Smooth muscle cell of trachea (primary cell): ENCODE measurements at places on chromosomes 3 and 15. TPM values are rescaled to one million over a fixed set of nuclear protein-coding genes. Genes with fewer than 3 reads are reported as not detected.

Gene LRTM1
- not detected in 2 replicates for total RNA-seq

Gene CLDN16
- total RNA-seq, result not detected in 2 replicates

Gene LRRC31
- not detected in 2 replicates for total RNA-seq

Gene CELF6
- 0.15 and 0.17 TPM in 2 replicates for total RNA-seq

Gene ATP10A
- 3.5 and 5.8 TPM in 2 replicates for total RNA-seq

Gene SCN5A
- 0.29 and 1.2 TPM in 2 replicates for total RNA-seq

Gene PIGZ
- 2.8 and 3.6 TPM in 2 replicates for total RNA-seq

Gene SLC15A2
- under 0.01 and 0.50 TPM in 2 replicates for total RNA-seq

Gene RBPMS2
- not detected in 2 replicates for total RNA-seq

Gene ZNF80
- not detected in 2 replicates for total RNA-seq

Gene CPEB1
- 36.7 and 42.7 TPM in 2 replicates for total RNA-seq

Gene GADL1
- total RNA-seq, result 0.33 and 1.3 TPM in 2 replicates

Gene SYNPR
- total RNA-seq, result not detected in 2 replicates

Gene C3orf20
- under 0.01 TPM in 1 of 2 replicates, not detected in the other for total RNA-seq

Gene MKRN3
- 1.3 and 3.0 TPM in 2 replicates for total RNA-seq

Gene EBLN2
- 2.3 and 6.1 TPM in 2 replicates for total RNA-seq

Gene GRM2
- 0.15 and 0.17 TPM in 2 replicates for total RNA-seq

Gene MYNN
- total RNA-seq, result 21.0 and 28.2 TPM in 2 replicates

Gene SLC24A5
- total RNA-seq, result not detected in 2 replicates

Gene PDZRN3
- total RNA-seq, result 51.2 and 78.2 TPM in 2 replicates

Gene WNT7A
- total RNA-seq, result not detected in 2 replicates

Gene RTP3
- total RNA-seq, result not detected in 2 replicates

Gene NRG4
- total RNA-seq, result 0.15 TPM in 1 of 2 replicates, not detected in the other

Gene NMNAT3
- total RNA-seq, result 0.73 and 0.83 TPM in 2 replicates

Gene TF
- 0.17 TPM in 1 of 2 replicates, not detected in the other for total RNA-seq
